H9 (cell line): ENCODE measurements at places on chromosomes 6 and 20. TPM values are rescaled to one million over a fixed set of nuclear protein-coding genes. Genes with fewer than 3 reads are reported as not detected.

GRCh38 chr20:21832442-21833385 is 127.2 kb downstream of the PAX1 start:
- DNase-seq: no peak

Gene PDE7B
- total RNA-seq: not detected in 2 replicates

DNA sequence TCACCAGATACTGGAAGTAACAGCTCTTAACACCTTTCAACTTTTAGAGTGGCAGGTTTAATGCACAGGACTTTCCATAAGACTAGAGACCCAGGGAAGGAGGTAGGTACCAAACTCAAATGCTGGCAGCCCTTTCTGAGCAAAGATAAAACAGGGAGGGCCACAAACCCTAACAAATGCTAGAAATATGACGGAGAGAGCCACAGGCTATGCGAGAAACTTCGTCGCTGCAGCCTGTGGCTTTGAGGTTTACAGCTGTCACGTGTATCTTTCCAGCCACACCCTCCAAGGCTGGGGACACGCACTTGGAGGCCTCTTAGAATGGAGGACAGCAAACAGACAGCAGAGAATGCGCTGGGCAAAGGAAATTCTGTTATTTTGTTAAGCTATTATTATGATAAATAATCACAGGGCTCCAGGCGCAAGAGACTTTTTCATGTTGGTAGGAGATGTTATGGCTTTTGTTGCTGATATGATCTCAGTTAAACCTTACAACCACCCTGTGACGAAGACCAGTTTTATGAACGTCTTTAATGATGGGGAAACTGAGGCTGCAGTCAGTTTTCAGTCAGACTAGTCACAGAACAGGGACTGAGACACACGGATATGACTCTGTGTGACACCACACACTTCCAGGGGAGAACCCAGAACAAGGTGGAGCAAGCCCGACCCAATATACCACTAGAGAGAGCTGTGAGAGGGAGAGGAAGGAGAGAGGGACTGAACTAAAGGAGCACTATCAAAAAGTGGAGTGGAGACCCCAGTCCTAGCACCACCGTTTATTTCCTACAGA is 2.0 kb downstream of the TRAM2 start:
- DNase-seq: no peak

Gene SLC16A10
- 9.3 and 11.4 TPM in 2 replicates for total RNA-seq

Gene TSPO2
- total RNA-seq: not detected in 2 replicates
